Jurkat, Clone E6-1 (cell line): ENCODE measurements at places on chromosomes 7 and 10.

DNA sequence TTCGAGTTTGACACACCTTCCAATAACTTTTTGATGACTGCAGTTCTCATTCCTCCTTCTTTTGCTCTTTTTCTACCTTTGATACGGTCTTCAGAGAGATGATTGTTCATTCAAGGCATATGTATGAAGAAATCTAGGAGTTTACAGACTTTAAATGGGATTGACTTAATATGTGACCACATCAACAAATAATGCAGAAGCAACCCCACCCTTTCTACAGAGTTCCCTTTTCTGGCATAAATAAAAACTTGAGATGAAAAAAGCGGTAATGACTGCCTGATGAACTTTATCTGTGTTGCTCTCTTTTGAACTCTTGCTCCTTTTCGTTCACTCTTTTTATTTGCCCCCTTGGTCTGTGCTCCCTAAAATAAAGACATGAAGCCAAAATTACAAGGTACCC, 161.7 kb downstream of the C7orf25 start:
- DNase-seq = no peak

DNA sequence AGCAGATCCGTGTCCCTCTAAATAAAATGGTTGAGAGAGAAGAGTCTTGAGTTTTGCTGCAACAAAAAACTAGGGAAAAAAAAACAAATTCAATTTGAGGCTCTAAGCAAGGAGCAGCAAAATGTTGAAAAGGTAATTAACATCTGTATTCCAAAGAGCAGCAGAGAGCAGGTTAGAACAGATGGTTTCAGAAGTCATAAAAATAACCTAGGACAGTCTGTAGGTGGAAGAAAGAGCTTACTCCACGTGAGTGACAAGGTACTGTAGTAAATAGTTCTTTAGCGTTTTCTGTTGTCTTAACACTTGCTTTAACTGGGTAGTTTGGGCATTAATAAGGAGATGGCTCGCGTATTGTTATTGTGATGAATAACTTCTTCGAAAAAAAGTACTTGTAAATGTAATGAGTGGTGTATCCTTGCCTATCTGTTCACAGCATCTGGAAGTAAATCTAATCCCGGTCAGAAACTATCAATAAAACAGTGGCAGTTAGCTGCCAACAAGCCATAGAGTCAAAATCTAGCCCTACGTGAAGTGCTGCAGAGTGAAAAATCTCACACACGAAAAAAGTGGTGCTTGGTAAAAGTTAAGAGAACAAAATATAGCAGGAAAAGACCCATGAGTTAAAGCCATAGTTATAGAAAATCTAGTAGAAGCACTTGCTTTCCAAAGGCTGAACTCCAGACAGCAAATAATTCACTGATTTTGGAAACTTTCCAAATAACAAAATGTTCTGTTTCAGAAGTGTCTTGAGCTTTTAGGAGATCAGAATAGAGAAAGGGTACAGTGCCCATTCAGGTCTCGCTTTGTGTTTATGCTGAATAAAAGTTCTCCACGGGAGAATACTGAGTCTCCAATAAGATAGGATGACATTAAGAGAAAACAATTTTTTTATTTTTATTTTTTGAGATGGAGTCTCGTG, 49.3 kb upstream of the PARD3 start:
- no peak for DNase-seq

DNA sequence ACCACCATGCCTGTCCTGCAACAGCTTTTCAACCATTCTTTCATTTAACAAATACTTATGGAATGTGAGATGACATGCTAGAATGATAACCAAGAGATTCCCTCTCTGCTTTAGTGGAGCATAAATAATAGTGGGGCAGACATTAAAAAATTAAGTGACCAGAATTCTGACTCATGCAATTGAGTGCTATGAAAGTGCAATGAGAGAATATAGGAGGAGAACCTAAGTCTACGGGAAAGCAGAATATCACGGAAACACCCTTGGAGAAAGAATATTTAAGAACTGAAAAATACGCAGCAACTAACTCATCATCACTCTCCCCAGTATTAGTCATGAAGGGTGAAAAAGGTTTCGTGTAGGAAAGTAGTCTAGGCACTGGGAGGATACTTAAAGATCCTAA, 7.1 kb downstream of the KIF5B start:
- DNase-seq = no peak

- DNase-seq = peak; percentile 19
Observed at GRCh38 chr10:73218431-73219191, 28.4 kb downstream of the DNAJC9 start.

DNA sequence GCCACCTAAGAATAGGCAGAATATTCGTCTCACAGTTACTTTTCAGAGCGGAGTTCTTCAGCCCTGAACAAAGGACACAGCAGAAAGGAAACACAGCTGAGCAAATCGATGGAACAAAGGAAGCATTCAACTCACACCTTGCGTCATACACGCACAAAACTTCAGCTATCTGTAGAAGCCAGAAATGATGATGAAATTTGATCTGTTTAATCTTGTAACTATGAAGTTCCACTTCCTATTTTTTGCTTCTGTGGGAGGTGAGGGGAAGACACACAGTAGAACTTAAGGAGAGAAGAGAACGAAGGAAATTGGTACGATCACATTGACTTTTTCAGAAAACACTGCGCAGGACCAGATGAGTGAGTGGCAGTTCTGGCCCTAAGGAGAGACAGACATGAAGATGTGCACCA, 26.2 kb downstream of the FAM171A1 start:
- DNase-seq = no peak

- no peak for DNase-seq
Observed at GRCh38 chr10:43115881-43116595, 22.2 kb upstream of the CSGALNACT2 start.

- no peak for DNase-seq
Observed at GRCh38 chr7:29866490-29866930, 60.2 kb downstream of the WIPF3 start.

- DNase-seq = no peak
Observed at GRCh38 chr7:78225534-78225933, 427.0 kb downstream of the PHTF2 start.

DNA sequence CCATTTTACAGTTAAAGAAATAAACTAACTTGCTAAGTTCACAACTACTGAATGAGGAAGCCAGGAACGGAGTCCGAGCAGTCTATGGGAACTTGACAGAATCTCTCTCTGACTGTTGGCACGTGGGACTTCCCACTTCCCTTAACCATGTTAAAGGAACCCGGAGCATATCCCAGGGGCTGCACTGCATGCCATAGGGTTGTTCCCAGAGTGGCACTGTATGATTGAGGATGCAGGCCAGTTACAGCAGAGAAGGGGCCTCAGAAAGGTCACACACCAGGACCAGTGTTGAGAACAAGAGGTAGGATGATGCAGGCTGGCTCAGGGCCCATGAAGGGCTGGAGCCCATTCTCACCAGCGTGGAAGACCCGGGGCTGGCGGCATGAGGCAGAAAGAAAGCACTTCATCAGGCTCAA, 201.8 kb downstream of the NSUN6 start:
- DNase-seq = no peak

DNA sequence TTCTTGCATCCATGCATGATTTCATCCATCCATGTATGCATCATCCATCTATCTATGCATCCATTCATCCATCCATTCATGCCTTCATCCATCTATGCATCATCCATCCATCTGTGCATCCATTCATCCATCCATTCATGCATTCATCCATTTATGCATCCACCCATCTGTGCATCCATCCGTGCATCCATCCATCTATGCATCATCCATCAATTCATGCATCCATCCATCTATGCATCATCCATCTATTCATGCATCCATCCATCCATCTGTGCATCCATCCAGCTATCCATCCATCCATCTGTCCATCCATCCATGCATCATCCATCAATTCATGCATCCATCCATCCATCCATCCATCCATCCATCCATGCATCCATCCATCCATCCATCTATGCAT, 131.3 kb downstream of the DYNC2I1 start:
- DNase-seq = no peak

DNA sequence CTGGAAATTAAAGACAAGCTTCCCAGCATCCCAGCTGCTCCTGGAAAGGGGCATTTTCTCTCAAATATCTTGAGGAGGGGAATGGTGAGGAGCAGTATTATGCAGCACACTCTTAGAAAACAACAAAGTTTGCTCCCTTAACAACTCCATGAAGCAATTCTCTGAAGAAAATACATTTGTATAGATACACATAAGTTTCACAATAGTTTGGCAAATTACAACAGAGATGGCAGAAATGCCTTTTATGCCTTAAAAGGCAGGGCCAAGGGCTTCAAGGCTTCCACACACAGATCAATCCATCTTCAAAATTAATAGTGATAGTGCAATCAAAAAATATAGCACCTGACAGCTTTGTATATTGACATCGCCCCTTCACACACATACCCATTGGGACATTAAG, 12.2 kb downstream of the DGKI start:
- no peak for DNase-seq

DNA sequence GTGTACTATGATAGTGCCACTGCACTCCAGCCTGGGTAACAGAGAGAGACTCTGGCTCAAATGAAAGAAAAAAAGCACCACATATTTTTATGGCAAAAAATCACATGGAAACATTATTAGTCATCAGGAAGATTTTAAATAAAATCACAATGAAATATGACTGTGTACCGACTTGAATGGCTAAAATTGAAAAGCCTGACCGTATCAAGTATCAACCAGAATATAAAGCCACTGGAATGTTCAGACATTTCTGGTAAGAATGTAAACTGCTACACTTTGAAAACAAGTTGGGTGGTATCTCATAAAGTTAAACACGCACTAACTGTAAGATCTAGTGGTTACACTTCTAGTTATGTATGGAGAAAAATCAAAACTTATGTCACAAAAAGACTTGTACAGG, 306.7 kb upstream of the MBL2 start:
- DNase-seq = no peak

DNA sequence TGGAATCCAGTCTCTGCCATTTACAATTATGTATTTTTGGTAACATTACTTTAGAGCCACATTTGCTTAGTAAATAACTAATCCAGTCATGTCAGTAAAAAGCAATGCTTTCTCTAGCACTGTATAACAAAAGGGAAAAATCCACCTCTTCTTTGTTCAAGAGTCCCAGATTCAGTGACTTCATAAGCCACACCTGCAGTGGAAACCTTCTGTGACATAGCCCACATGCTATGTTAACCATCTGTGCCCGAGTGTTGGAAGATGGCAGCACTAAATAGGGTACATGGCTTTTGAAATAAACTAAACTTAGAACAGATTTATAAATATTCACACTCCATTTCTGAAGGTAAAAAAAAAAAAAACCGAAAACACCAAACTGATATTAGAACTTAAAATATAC, 83.0 kb downstream of the CTTNBP2 start:
- no peak for DNase-seq

DNA sequence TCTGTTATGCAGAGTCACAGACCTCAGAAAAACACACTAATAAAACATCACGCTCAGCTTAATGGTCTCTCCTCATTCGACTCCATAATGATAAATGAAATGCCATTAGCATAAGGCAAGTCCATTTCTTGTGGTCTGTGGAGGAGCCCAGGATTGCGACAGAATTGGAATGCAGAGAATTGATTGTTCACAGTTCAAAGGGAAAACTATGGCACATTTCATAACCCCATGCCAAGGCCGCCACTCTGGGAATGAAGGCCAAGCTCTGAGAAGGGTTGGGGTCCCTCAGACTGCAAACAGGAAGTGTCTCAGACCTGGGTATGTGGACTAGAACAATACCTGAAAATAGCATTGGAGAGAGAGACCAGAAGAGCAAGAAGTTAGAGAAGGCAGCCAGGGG, 398.9 kb downstream of the ADRA2A start:
- no peak for DNase-seq

GRCh38 chr10:75924309-75924902, 493.0 kb downstream of the LRMDA start:
- no peak for DNase-seq

GRCh38 chr7:13770305-13770704, 219.2 kb downstream of the ETV1 start:
- no peak for DNase-seq

- no peak for DNase-seq
Observed at GRCh38 chr10:17344206-17344605, 110.2 kb downstream of the ST8SIA6 start.

GRCh38 chr10:93751832-93752231, 5.9 kb upstream of the LGI1 start:
- DNase-seq = peak; percentile 15
